ENCODE measurements at places on chromosomes 7 and 10. TPM values are rescaled to one million over a fixed set of nuclear protein-coding genes. Genes with fewer than 3 reads are reported as not detected.

TAS2R41 gene
- not detected for polyA plus RNA-seq

CLCN1 gene
- not detected for polyA plus RNA-seq

VWA2 gene
- polyA plus RNA-seq = not detected

CALHM1 gene
- polyA plus RNA-seq = 1.4 TPM

CRTAC1 gene
- not detected for polyA plus RNA-seq

PRKG1 gene
- polyA plus RNA-seq = 0.36 TPM

ELFN1 gene
- polyA plus RNA-seq = 0.54 TPM

CTAGE6 gene
- polyA plus RNA-seq = not detected

Data from IgD-negative memory B cell (primary cell).